Fibroblast of mammary gland (primary cell): ENCODE measurements at places on chromosomes 11 and 22.

GRCh38 chr11:123518496-123519054, 88.5 kb downstream of the GRAMD1B start:
- no peak for DNase-seq

GRCh38 chr11:2219318-2220017, 47.9 kb upstream of the TH start:
- no peak for DNase-seq

GRCh38 chr22:40472051-40472450, 101.7 kb downstream of the SGSM3 start:
- DNase-seq = no peak

DNA sequence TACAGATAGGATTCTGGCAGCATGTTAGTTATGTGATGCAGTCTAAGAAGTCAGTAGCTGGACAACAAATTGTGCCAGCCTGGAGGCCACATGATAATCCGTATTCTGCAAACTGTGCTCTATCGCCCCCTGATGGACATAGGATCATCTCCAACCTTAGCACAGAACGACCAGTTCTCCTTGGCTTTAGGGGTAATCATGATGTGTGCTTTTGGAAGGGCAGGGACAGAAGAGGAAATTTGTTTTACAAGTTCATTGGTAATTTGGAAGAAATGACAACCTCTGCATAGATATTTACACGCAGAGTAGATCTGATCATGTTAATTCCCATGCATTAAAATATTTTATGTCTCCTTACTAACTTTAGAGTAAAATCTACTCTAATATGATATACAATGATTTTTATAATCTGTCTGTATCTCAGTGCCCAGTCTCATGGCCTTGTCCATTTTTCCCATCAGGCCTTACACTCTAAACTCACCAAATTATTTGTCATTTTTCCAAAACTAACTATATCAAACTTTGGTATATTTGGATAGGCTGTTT, 12.1 kb downstream of the OR10D3 start:
- peak; percentile 74 for DNase-seq

DNA sequence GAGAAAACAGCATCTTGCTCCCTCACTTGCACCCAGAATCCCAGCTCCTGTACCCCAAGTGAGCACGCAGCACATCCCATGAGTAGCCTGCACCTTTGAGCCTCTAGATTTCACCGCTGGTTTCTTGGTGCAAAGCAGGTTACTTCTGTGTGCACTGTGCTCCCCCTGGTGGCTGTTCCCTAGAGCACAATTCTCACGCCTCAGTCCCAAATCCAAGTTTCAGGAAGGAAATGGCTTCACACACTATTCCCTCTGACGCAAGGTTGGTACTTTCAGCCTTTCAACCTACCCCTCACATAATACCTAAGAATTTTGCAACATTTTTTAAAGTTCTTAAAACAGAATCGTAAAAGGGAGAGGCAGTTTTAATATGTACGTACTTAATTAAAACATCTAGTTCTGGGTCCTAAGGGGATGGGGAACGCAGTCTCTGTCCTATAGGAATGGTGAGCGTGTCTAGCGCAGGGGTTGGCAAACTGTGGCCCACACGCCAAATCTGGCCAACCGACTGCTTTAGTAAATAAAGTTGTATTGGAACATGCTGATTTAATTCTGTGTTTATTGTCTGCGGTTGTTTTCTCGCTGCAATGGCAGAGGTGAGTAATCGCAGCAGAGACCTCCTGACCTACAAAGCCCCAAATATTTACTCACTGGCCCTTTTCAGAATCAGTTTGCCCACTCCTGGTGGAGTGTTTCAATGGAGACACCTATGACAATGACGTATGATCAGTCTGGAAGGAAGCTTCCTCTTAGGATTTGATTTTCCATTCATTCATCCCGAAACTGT, 27.5 kb downstream of the DHCR7 start:
- peak; percentile 66 for DNase-seq

GRCh38 chr22:38733329-38733723, 22.5 kb downstream of the SUN2 start:
- peak; percentile 32 for DNase-seq

- DNase-seq = peak; percentile 48
These were observed 70.7 kb downstream of the PAK1 start for GRCh38 chr11:77403211-77403610.

DNA sequence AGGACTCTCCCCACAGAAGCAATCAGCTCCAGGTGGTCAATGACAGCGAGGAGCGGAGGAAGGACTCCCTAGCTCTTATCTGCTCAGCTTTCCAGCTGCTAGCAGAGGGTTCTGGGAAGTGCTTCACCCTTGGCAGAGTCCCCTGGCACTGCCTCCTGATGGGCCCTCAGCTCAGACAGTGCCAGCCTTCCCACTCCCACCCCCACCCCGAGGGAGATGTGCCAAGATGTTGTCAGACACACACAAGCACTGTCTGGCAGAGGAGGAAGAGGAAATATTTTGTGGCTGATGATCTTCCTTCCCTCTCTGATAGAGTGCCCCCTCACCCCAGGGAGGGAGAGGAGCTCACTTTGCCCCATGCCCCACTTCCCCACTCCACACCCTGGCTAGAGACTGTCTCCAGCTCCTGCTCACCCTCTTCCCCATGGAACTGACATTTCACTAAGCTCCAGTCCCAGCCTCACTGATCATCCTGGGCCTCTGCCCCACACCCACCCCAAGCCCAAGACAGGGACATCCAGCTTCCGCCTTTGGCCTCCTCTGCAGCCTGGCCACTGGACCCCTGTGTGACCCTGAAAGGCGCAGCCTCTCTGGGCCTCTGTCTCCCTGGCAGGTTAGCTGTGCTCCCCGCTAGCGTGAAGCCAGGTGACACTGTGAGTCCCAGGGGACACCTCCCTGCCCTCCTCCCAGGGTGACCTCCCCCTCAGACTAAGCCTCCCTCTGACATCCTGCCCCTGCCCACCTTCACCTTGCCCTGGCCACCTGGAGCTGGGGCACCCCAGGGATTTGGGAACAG, 44.5 kb downstream of the SLCO2B1 start:
- no peak for DNase-seq

GRCh38 chr22:30028731-30029130, 51.5 kb upstream of the HORMAD2 start:
- no peak for DNase-seq

DNA sequence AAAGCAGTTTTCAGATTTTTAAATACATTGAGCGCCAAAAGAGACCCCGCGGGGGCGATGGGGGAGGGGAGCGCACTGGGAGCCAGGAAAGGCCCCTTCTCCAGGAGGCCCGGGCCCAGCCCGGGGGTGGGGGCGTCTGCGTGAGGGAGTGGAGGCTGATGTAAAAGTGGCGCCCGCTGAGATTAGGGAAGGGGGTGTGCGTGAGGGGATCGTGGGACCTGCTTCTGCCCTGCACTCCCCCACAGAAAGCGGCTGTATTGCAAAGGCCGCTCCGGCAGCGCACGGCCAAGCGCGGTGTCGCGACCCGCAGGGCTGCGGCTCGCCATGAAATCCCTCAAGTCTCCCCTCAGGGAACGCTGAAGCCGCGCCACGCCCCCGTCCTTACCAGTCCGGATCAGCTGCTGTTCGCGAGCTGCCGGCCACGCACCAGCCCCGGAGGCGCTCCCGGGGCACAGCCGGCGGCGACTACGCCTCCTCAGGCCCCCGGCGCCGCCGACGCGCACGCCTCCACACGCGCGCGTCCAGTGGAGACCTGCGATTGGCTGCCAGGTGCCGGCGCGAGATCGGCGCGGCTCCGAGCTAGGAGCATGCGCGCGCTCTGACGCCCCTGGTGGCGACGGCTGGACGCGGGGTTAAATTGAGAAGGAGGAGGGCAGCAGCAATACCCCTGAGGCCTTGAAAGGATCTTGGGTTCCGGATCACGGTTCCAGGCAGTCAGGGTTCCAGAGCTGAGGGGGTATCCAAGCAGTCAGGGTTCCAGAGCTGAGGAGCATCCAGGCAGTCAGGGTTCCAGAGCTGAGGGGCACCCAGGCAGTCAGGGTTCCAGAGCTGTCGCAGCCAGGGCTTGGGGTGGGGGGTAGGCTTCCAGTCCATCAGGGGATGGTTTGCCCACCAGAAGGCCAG, at the start of gene ZNF280B:
ZNF280B (minus strand) TSS at position 469 of the 903 bp plus-strand sequence. CDS start 19,344 bp downstream, outside the sequence.
- DNase-seq = peak; percentile 79

GRCh38 chr11:37613031-37613430, 1015.0 kb upstream of the RAG2 start:
- no peak for DNase-seq

GRCh38 chr11:113405724-113406478, 18.3 kb downstream of the ANKK1 start:
- DNase-seq = no peak

DNA sequence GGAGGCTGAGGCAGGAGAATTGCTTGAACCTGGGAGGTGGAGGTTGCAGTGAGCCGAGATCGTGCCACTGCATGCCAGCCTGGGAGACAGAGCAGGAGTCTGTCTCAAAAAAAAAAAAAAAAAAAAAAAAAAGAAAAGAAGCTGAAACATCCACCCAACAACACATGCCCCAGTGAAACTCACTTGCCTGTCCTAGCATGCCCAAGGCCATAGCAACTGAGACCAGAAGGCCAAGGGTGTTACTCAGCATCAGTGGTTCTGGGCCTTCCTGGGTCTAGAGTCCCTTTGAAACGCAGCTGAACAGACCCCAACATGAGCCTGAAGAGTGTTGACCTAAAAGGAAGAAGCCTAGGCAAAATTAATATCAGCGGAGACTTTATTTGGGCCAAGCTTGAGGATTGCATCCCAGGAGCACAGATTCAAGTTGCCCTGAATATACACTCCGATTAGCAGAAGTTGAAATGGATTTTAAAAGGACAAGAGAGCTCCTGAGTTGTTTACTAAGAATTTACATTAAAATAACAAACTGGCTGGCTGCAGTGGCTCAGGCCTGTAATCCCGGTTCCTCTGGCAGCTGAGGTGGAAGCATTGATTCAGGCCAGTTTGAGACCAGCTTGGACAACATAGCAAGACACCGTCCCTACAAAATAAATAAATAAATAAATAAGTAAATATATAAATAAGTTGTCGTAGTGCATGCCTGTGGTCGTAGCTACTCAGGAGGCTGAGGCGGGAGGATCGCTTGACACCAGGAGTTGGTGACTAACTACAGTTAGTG, 7.0 kb downstream of the PRDX5 start:
- DNase-seq = no peak

GRCh38 chr11:125343086-125343717, 152.9 kb downstream of the FEZ1 start:
- no peak for DNase-seq

DNA sequence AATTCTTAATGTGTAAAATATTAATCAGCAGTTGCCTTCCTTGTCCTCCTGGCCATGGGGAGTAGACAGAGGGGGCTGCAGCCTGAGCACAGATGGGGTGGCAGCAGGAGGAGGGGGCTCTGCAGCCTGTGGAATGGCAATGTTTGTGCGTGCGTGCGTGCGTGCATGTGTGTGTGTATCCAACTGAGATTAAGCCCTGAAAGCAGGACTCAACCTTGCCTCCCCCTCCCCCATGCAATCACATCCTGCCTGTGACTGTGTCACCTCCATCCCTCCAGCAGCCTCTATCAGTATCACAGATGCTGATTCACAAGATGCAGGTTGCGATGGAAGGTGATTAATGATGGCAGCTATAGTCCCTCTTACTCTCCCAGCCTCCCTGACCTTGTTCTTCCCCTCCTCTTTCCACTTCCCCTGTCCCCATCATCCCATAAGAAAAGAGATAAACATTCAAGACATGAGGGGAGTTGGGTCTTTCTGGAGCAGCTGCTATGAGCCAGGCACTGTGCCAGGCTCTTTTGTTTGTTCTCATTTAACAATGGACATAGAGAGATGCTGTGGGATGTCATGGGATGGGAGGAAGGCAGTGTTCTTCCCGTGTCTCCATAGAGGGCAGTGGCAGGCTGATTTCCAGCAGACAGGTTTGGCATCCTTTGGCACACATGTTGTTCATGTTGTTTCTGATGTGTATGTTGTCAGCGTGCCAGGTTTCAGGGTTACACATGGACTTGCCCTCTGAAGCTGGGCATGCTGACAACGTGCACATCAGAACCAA, 43.8 kb upstream of the NECTIN1 start:
- no peak for DNase-seq

DNA sequence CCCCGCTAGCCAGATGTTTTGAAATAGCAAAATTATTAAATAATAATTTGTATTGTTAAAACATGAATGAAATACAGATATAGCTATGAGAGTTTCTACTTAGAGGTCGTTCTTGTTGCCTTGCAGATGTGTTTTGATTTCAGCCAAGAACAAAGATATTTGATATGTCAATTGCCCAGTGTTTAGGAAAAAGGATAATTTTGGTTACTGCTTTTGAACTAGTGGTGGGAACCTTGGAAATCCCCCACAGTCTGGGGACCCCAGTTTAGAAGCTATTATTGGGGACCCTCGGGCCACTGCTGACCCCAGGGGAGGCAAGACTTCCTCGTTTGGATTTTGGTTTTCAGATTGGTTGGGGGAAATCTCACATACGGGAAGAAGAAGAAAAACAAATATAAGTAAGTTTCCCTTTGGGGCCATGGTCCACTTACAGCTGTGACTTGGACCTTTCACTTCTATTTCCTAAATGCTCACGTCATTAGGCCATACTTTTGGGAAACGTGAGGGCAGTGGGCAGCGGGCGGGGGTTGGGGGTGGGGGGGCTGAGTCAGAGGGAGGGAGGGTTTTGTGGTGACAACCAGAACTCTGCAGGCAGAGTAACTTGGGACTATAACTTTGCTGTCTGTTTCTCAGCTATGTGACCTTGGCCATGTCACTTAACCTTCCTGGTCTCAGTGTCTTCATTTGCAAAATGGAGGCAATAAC, 37.0 kb downstream of the LDLRAD3 start:
- peak; percentile 74 for DNase-seq

GRCh38 chr11:57667736-57668433, at the start of gene ZDHHC5:
Gene ZDHHC5, plus strand, starts transcription at chr11:57668114. Its CDS starts 4,977 bp downstream, at chr11:57673091.
- DNase-seq = peak; percentile 99

DNA sequence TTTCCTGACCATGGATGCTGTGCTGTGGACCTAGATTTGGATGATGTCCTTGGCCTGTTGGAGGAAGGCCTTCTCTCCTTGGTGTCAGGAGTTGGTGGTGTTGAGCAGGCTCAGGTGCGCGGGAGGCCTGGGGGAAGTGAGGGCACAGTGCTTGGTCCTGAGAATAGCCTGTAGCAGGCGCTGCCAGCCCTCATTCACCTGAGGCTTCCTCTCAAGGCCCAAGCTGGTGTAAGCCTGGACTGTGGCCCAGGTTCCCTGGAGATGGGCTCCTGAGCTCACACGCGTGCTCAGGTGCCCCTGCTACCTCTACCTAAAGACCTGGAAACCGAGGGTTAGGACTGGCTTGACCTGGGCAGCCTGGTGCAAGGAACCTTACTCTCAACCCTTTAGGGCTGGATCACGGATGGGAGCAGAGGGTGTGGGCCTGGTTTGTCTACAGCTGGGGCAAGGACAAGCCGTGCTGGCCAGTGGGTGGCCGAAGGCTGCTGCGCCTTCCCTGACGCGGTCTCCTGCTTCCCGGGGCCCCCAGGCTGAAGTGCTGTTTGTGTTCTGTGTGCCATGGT, 7.8 kb upstream of the GRAMD4 start:
- DNase-seq = no peak
